ENCODE measurements at places on chromosomes 11 and 22. TPM values are rescaled to one million over a fixed set of nuclear protein-coding genes. Genes with fewer than 3 reads are reported as not detected.

OR56A1 gene
- not detected for polyA plus RNA-seq

PIH1D2 gene
- 7.0 TPM for polyA plus RNA-seq

USP2 gene
- 5.5 TPM for polyA plus RNA-seq

LYVE1 gene
- 218 TPM for polyA plus RNA-seq

IRF7 gene
- polyA plus RNA-seq = 11.5 TPM

FZD4 gene
- polyA plus RNA-seq = 27.1 TPM

DNA sequence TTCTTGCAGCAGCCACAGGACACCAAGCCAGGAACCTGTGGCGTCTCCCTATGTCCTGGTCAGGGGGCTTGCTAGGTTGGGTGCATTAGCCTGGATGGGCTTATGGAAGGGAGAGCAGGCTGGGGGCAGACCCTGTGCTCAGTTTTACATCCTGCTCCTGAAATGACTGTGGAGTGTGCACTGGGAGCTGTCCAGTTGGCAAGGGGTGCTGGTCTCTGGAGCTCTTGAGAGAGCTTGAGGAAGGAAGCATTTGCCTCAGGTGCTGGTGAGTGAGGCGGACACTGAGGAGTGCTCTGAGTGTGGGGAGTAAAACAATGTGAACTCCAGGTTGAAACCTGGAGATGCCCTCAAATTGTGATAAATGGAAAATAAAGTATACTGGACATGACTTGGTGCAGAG, 3.4 kb downstream of the SCGB1D4 start:
- DNase-seq = no peak

DNA sequence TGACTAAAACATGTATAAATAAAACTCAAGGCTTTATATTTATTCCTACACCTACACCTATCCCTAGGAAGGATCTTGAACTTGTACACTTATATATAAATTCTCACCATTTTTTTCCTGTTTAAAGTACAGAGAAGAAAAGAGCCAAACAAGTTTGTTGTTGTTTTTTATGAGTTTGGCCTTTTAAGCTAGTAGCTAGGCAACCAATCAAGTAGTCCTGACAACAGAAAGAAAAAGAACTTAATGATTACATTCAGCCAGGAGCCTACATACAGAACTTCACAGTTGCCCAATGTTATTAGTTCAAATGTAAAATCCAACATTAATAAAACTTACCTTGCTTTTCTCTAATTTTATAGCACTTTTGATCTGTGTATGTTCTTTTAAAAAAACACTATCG, 316.2 kb downstream of the SOX6 start:
- DNase-seq = no peak

GRCh38 chr11:1568441-1568911, 3.6 kb downstream of the DUSP8 start:
- DNase-seq = no peak

GRCh38 chr11:96696731-96697130, 306.9 kb downstream of the JRKL start:
- DNase-seq = no peak

DNA sequence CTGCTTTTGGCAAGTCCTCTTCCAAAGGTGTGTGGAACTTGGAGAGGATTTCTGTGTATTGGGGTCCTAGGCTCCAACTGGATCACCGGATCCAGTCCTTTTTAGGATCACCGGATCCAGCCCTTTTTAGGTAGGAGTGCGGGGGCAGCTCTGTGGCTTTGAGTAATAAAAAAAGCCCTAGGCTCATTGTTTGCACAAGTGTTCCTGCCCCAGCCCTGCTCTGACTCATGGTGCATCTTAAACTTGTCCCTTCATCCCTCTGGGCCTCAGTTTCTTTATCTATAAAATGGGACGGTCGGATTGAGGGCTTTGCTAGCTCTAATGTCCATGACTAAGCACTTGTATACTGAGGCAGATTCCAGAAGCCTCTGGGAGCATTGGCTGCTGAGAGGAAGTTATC, 22.7 kb upstream of the CD44 start:
- no peak for DNase-seq

- no peak for DNase-seq
Observed at GRCh38 chr11:76069001-76069400, 137.3 kb downstream of the WNT11 start.

- no peak for DNase-seq
Observed at GRCh38 chr11:103183981-103184611, 74.9 kb downstream of the DYNC2H1 start.

DNA sequence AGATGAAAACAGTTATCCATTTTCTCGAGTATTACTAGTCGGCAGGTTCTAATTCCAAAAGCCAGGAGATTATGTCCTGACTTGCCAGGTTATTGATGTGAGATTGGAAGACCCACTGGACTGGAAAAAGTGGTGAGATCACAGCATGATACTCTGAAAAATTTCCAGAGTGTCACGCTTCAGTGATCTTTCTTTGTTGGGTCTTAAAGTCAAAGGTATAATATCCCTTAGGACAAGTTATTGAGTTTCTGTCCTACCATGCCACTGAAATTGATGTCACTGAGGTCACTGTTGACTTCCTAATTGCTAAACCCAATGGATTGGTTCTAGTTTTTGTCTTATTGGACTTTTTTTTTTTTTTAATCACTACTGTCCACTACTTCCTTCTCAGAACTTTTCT, 104.5 kb upstream of the GRAMD1B start:
- DNase-seq = no peak

DNA sequence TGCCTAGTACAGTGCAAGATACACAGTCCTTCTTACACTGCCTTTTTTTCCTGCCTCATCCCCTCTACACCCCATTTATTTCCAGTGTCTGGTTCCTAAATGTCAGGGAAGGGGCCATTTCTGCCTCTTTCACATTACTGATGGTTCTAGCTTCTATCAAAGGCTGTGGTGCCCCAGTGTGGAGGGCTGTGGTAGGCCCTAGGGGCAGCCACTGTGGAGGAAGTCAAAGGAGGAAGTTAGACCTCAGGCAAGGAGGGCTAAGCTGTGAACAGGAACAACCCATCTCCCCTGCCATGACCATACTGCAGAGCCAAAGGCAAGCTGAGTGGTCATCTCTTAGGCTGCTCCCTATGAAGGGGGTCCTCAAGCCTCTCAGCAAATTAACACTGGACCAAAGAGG, 81.9 kb upstream of the CRTAM start:
- DNase-seq = no peak

GRCh38 chr11:76605338-76606074, 65.0 kb downstream of the LRRC32 start:
- no peak for DNase-seq

GRCh38 chr11:65779919-65780769, 632 bp downstream of the AP5B1 start:
- DNase-seq = no peak

- DNase-seq = no peak
Observed at GRCh38 chr11:44498089-44498871, 67.2 kb upstream of the CD82 start.

DNA sequence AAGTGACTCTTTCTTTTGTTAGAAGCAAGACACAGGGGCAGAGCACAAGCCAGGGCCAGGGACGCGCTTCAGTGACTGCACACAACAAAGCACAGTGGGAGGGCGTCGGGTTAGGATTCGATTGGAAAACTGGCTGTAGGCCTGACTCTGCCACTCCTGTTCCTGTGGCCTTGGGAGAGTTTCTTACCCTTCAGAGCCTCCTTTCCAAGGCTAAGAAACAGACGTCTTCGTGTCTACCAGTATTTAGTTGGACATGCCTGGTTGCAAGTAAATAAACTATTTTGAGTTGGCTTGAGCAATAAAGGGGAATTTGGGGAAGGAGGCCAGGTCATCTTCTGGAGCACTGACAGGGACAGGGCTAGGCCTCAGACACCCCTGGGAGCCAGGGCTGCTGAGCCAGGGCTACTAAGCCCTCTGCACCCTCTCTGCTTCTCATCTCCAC, 549.1 kb downstream of the INSC start:
- DNase-seq = no peak

GRCh38 chr11:61121192-61121831, 19.0 kb downstream of the CD5 start:
- no peak for DNase-seq

GRCh38 chr11:69055598-69056516, 7.1 kb downstream of the TPCN2 start:
- DNase-seq = no peak

GRCh38 chr11:124577716-124578427, 8.1 kb downstream of the OR8A1 start:
- DNase-seq = no peak

DNA sequence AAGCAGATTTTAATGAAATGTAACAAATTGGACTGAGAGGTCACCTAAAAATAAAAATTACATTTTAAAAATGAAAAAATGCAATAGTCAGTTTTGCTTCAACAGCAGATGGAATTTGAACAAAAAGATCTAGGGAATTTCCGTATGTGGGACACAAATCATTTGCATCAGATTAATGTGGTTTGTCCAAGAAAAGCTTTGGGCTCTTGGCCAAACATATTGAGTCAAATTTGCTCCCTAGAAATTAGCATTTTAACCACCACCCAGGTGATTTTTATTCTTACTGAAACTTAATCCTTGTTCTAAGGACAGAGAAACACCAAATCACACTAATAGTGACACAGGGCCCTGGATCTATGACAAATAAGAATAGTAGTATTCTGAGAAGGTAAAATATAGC, 1477.8 kb downstream of the FAM181B start:
- no peak for DNase-seq

GRCh38 chr22:39240831-39241793, 3.7 kb downstream of the PDGFB start:
- DNase-seq = no peak

DNA sequence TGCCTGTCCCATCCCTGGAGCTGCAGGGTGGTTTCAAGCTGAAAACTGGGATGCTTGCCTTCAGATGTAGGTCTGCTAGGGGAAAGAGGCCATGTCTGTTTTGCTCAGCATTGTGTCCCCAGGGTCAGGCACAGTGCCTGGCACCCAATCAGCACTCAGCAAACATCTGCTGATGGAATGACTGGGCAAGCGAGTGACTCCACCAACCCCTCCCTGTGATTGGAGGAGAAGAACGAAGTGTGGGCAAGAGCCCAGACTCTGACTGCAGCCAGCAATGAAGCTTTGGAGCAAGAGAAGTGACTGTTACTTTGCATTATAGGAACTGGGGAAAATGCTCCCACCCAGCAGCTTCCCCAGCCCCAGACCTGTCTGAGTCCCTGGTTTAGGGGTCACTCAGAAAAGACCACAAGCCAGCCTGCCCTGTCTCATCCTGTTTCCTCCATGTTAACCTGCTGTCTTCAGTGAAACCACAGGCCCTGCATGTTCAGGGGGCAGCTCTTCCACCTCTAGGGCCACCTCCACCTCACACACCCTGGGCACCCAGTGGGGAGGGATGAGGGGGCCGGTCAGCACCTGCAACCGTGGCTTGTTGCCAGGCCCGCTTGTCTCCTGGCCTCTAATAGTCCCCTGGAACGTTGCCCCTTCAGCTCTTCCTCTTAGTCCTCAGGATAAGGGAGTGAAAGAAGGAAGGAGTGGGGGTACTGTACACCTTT, 147.4 kb downstream of the TRIM29 start:
- DNase-seq = no peak

DNA sequence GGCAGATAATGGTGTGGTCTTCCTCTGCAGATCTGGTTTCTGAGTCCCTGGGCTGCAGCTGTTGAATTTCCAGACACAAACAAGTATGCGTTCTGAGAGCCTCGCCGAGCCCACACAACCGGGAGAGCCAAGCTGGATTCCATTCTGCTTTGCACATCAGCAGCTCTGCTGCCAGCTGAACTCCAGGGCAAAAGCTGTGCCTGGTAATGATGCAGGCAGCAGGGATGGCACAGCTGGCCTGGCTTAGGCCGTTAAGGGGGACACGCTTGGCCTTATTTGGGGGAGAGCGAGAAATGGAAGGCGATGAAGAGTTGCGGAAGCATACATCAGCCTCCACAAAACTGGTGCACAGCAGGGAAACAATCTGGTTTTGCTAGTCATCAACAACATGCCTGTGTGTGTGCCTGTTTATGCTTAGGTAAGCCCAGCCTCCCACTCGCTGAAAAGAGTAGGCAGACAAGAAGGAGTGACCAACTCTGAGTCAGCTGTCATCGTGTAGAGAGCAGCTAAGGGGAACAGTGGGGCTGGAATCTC, 25.1 kb downstream of the ADAMTS8 start:
- DNase-seq = peak; percentile 55

Data from right lung (tissue), 10 donors.